Naive thymus-derived CD8-positive, alpha-beta T cell (primary cell): ENCODE measurements at places on chromosomes 5 and 9. TPM values are rescaled to one million over a fixed set of nuclear protein-coding genes. Genes with fewer than 3 reads are reported as not detected.

DNA sequence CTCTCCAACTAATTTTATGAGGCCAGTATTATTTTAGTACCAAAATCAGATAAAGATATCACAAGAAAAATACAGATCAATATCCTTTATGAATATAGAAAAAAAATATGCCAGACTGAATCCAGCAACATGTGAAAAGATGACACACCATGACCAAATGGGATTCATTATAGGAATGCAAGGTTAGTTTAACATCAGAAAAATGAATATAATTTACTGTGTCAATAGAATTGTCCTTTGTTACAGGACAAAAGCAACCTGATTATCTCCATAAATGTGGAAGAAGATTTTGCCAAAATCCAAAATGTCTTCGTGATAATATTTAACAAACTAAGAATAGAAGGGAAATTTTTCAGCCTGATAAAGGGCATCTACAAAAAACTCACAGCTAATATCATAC, 66.4 kb upstream of the DAB2 start:
- DNase-seq: no peak

Gene GDF9
- polyA plus RNA-seq: not detected

DNA sequence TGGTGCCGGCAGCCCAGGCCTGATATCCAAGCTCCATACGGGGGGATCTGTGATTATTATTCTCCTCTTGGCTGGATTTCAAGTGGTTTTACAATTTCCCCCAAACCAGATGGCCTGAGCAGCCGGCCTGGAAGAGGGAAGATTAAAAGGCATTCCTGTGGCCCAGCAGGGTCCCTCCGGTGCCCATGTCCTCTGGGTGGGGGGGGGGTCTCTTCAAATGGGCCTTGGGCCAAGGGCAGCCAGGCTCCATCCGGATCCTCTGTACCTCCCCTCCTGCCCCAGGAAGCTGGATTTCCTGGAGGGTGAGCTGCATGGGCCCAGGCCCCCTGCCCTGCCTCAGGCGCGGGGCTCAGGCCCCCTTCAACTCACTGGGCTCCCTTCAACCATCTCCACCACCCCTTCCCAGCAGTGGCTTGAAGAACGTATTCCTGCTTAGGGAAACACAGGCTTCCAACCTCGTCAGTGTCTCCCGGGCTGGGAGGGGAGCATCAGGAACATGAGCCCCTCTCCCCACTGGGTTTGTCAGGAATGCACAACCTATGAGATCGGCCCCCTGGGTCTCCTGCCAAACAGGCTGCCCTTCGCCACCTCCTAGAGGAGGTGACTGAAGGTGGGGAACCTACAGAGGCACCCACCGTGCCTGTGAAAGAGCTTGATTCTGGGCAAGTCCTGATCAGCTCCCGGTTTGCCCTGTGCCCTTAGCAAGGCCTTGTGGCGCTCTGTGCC, 62.9 kb upstream of the ORM1 start:
- no peak for DNase-seq

- DNase-seq: no peak
Observed at GRCh38 chr5:139014726-139015125, 139.6 kb upstream of the LRRTM2 start.

DNA sequence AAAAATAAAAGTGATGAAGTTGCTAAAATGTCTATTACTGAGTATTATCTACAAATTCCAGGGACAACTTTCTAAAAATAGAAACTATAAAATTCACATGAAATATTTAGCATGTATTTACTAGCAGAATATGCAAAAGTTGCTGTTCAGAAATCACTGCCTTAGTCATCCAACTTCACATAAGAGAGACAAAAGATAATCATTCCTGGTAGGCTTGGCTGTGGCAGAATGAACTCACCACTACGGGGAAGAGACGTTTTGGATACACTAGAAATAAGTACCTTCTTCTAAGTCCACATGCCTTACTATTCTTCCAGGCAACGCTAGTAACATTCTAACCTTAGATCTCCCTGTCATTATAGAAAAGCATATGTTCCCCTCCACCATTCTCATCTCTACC, 272.2 kb downstream of the BNC2 start:
- DNase-seq: no peak

DNA sequence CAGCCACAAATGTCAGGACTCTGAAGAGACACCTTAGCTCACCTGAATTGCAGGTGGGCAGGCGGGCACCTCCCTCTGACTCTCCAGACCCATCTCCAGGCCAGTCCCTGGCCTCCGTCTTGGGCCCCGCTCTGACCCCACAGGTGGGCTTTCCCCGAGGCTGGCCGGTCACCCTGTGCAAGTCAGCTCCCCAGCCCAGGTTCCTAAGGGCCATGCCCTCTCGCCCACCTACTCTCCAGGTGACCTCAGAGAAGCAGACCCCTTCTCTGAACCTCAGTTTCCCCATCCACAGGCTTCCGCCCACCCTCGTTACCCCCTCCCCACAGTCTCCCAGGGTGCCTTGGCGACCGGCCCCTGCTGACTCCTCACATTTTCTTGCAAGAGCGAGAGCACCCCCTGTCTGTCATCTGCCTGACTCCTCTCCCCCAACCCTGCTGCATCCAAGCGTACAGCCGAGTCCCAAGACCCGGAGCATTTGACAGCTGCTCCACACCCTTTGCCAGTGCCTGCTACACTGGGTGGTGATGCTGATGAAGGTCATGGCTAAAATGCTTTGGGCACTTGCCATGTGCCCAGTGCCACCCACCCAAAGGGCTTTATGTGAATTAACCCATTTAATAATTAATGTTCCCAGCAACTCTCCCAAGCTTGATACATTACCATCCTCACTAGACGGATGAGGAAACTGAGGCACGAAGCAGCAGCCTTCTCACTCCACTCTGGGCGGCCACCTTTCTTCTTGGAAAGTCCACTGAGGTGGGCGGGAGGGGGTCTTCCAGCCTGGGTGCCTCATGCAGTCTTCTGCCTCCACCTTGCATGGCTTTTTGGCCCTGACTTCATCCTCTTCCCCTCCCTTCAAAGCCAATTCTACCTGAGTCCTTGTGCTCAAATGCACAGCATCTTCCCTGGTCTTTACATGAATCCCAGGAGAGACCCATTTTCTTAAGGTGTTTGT, 51.1 kb upstream of the ORM1 start:
- no peak for DNase-seq

Gene MOB3B
- 0.10 TPM for polyA plus RNA-seq

DNA sequence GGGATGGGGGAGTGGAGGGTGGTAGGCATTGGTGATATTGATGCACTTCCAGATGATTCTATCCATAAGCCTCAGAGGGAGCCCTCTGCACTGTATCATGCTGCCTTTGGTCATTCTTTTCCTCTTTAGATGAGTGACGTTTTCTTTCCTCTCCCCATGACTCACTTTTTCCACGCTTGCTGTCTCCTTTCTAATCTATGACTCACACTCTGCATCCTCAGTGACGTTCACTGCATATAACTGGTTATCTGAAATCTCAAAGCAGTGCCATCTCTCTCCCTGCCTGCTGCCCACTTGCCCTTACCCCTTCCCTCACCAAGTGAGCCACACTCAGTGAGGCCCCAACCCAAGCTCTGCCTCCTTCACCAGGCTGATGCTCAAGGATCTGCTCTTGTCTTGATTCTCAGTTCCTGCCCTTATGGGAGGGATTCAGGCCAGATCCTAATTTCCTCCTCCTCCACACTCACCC, 31.6 kb downstream of the PTGS1 start:
- DNase-seq: no peak
